ENCODE measurements at places on chromosomes 11 and 22.

GRCh38 chr11:78654866-78655265 lies 80.2 kb upstream of the NARS2 start:
- no peak for DNase-seq

DNA sequence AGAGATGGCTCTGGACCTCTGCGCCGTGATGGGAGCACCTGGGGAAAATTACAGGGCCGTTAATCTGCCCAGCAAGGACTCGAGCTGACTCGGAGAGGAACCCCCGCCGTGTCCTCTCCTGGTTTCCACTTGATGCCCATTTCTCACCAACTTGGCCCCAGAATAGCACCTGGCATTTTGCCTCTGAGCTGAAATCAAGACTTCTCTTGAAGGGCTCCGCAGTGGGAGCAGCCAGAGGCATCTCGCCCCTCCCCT lies 19.0 kb upstream of the CABP7 start:
- DNase-seq = no peak

GRCh38 chr11:90134478-90135003 lies at the start of gene NAALAD2:
Gene NAALAD2 (plus strand): TSS chr11:90134663. CDS start chr11:90134759, 96 bp downstream.
- no peak for DNase-seq

- no peak for DNase-seq
Observed at GRCh38 chr11:123188508-123189165, 6.4 kb downstream of the CLMP start.

GRCh38 chr11:19420868-19421533 lies 180.3 kb upstream of the E2F8 start:
- no peak for DNase-seq

GRCh38 chr22:25080855-25081254 lies 118.8 kb upstream of the CRYBB3 start:
- no peak for DNase-seq

- DNase-seq = no peak
Observed at GRCh38 chr11:35583126-35583525, 35.1 kb upstream of the FJX1 start.

GRCh38 chr22:19756288-19757128 lies 4.1 kb upstream of the TBX1 start:
- peak; percentile 29 for DNase-seq

- no peak for DNase-seq
Observed at GRCh38 chr11:131324921-131325570, 45.4 kb upstream of the NTM start.

GRCh38 chr11:16862726-16863125 lies 124.3 kb downstream of the C11orf58 start:
- no peak for DNase-seq

DNA sequence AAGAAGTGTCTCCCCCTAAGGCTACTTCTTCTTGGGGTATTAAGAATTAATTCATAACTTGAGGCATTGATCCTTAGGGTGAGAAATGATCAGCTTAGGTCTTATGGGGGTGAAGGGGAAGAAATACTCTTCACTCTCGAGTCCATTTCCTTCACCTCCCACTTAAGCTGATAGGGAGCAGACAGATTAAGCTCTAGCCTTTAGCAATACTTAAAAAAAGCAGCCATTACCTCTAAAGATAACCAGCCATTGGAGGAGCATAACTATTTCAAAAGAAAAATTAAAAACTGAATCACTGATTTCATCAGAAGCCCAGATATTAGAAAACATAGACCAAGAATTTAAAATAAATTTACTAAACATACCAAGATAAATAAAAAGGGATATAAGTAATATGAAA lies 60.5 kb downstream of the ENTHD1 start:
- DNase-seq = no peak

DNA sequence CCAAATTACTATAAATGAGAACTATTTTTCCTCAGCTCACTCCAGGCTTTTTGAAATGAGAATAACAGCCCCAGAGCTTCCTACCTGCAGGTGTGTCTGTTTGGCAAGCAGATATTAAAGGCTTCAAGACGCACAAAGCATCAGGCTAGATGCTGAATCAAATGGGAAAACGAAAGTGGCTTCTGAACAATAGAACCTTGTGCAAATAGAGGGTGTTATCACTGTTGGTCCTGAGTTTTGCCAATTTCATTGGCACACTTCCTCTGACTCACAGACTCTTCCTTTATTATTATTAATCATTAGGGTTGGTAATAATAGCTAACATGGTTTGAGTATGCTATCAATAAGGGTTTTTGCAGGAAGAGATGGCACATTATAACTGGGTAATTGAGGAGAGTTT lies 13.4 kb downstream of the SYT13 start:
- no peak for DNase-seq

GRCh38 chr11:16902182-16902581 lies 112.0 kb downstream of the PLEKHA7 start:
- DNase-seq = no peak

- peak; percentile 17 for DNase-seq
Observed at GRCh38 chr11:6746086-6746618, 25.6 kb downstream of the OR2AG2 start.

- no peak for DNase-seq
Observed at GRCh38 chr22:30054764-30055069, 25.5 kb upstream of the HORMAD2 start.

GRCh38 chr11:82889133-82890001 lies 10.9 kb downstream of the PRCP start:
- DNase-seq = no peak

DNA sequence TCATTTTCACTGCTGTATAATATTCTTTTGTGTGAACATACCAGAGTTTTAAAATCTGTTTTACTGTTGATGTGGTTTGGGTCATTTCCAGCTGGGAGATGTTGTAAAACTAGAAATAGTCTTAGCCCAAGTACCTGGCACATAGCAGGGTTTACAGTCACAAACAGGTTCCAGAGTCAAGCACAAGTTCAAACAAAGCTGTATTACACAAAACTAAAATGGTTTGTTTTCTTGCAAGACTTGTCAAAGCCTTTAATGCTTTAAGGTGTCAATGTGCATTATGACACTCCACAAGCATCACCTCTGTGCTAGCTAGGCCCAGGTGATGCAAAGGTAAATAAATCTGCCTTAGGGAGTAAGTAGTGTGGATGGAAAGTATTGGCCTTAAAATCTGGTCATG lies 379.1 kb downstream of the MN1 start:
- DNase-seq = no peak

GRCh38 chr11:109981031-109981636 lies 112.1 kb upstream of the ZC3H12C start:
- no peak for DNase-seq

GRCh38 chr11:108967571-108967970 lies 302.7 kb downstream of the DDX10 start:
- no peak for DNase-seq

DNA sequence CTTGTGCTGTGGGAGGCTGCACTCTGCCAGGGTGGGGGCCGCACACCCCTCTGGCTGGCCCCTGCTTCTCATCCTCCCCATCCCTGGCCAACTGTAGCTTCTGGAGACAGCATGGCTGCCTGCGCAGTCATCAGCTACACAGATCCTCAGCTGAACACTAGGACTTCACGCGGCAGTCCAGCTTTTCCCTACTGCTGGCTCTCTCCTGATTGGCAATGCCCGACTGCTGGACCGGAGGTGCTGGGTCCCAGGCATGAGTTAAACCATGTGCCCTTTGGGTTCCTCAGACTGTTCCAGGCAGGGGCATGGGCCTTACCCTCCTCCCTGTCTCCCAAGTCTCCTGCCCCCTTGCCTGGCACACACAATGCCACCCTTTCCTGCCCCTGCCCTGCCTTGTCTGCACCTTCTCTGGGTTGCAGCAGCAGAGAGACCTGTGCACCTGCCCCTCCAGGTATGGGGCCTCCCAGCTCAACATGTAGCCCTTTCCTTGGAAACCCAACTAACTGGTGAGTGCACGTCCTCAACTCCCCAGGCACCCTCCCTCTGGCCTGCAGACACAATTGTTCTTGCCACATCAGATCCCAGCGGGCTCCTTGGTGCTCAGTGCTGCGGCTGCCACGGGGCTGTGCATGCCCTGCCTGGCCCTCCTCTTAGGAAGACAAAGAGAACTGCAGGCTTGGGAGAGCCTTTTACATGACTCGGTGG lies 1039.2 kb downstream of the TBC1D22A start:
- DNase-seq = no peak

GRCh38 chr11:1651411-1651980 lies 21.9 kb downstream of the KRTAP5-5 start:
- no peak for DNase-seq

- no peak for DNase-seq
Observed at GRCh38 chr11:72150882-72151281, 15.4 kb downstream of the FOLR3 start.

DNA sequence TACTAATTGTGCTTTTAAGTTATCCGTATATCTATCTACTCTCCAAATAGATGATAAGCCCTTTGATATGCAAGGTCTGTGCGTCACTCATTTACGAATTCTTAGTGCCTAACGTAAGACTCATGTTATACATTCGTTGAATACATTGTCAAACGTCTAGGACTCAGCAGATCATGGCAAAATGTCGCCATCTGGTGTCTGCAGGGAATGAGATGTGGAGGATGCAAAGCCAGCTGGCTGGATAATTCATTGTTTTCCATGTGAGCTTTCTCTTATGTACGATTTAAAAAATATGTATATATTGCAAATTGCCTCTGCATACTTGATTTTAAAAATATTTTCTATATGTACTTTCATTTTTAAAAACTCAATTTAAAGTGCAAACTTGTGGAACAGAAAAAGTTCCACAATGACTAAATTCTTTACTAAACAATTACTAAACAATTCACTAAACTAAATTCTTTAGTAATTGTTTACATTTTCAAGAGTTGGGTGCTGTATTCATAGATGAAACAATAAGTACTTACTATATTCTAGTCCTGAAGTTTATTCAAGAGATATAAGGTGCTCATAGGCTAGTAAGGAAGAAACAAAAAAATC lies 33.8 kb downstream of the ZNF202 start:
- DNase-seq = peak; percentile 16

- no peak for DNase-seq
Observed at GRCh38 chr11:45982656-45983470, 60.4 kb downstream of the LARGE2 start.

GRCh38 chr11:125874556-125875124 lies 12.8 kb upstream of the HYLS1 start:
- DNase-seq = no peak

DNA sequence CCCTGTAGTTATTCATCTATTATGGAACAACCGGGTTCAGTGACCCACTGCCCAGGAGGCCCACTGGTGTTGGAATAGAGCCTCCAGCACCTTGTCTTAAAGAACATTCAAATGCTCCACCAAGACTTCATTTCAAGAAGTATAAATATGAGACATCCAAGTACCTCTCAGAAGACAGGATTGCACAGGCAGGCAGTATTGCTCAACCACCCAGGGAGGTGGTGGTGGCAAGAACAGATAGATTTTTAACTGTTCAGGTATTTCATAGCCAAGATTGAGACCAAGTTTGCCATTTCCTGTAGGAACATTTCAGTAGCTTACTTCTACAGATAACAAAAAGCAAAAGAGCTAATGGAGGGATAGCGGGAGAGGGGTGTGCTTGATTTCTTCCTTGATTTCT lies 78.7 kb downstream of the COMMD9 start:
- DNase-seq = no peak

DNA sequence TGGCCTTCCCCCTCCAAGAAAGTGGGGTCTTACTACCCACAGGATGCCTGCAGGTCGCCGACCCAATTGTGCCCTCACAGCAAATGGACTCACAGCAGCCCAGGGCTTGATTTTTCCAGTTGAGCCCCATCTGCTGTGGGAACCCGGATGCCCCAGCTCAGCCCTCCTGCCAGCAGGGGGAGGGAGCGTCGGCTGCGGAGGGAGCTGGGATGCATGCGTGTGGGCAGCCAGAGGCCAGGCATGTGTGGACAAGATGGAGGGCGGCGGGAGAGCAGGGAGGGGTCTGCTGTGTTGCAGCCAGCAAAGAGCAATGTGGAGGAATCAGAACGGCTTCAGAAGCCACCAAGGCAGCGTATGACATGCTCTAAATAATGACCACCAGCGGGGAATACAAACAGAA lies 41.0 kb upstream of the EIF3D start:
- no peak for DNase-seq

GRCh38 chr11:120198403-120198786 lies 12.4 kb upstream of the OAF start:
- no peak for DNase-seq

GRCh38 chr11:8314916-8315315 lies 51.2 kb upstream of the LMO1 start:
- DNase-seq = no peak

- DNase-seq = no peak
Observed at GRCh38 chr22:24335496-24335895, 64.9 kb downstream of the SPECC1L start.

DNA sequence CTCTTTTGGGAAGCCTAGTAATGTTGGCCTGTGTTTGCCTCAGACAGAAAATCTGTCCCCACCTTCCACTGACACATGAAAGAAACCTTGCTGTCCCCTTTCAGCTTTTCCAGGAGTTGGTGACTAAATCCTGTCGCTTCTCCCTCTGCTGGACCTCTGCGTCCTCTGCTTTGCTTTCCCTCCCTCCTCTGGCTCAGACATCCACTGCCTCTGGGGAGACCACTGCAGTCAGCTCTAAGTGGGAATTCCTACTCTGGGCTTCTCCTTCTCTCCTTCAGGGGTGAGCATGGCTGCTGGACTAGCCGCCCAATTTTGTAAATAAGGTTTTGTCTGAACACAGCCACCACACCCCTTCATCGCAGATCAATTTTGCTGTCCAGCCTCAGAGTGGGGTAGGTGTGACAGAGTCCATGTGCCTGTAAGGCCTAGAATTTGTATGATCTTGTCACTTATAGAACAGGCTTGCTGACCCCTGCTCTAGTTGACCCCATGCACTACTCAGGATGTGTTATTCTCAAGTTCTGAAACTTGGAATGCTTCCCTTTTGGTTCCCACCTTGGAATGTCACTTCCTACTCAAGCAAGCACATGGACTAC lies 23.0 kb downstream of the LRRC74B start:
- no peak for DNase-seq

DNA sequence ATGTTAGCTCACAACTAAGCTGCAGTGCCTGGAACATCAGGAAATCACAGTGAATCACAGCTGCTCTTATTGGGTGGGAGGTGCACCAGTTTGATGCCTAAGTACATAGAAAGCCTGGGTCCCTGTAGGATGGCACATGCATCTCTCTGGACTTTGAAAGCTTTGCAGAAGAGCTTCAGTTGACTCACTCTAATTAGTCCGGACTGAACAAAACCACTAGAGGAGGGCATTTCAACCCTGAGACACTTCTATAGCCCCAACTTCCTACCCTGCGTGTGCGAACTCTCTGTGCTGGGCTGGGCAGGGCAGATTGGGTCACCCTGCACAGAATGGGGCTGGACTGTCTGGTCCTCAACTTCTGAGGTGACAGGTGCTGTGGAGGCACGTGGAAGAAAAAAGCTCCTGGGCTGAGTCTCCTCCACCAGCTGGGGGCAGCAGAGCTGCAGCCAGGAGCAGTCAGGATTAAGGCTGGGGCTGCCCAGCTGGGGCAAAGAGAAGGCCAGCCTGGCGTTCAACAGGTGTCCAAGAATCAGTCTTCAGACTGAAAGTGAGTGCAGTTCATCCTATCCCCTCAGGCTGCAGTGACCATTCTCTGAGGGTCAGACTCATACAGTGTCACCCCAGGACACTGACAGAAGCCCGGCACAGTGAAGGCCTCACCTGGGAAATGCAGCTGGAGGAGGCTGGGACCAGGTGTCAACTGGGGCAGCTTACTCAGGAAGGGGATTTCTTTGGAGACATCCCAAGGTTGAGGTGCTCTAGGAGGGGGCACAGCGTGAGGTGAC lies 22.1 kb downstream of the GGTLC2 start:
- DNase-seq = no peak

- no peak for DNase-seq
Observed at GRCh38 chr11:132744771-132745170, 787.5 kb downstream of the OPCML start.

All from central memory CD8-positive, alpha-beta T cell (primary cell).